ENCODE measurements at places on chromosomes 7 and 10.

DNA sequence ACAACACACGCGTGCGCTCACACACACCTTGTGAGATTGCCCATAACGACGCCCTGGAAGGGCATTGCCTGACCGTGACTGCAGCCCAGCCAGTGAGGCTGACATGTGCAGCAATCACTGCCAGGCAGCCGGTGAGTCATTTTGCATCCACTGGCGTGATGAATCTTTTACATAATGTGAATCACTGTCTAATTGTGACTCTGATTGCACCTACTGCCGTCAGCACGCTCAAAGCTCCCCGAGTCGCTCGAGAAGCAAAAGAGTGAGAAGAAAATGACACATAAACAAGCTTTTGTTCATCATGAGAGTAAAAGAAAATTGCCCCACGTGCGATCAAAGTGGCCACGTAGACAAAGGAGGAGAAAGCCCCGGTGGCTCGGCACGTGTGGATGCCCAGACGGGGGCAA lies 117.4 kb upstream of the PFKP start:
- DNase-seq = no peak

DNA sequence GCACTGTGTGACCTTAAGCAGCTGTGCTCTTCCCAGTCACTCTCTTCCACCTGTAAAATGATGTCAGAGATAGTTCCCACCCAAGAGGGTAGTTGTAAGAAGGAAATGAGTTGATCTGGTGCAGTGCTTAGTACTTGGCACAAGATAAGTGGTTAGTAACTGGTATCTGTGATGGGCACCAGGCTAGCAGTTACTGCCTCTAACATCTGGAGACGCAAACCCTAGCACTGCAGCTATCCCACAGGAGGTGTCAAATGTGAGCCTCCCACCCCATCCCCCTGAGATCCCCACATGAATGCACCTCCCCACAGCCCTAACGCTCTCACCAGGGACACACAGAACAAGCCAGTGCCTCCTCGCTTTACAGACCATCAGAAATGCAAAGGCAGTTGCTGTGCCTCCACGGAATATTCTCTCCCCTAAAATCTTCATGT lies 72.0 kb downstream of the KCNMA1 start:
- no peak for DNase-seq

GRCh38 chr7:5477723-5478531 lies 54.3 kb upstream of the TNRC18 start:
- DNase-seq = no peak

GRCh38 chr7:22386206-22386858 lies 29.4 kb upstream of the RAPGEF5 start:
- DNase-seq = no peak
